ENCODE measurements at places on chromosomes 13 and 19.

DNA sequence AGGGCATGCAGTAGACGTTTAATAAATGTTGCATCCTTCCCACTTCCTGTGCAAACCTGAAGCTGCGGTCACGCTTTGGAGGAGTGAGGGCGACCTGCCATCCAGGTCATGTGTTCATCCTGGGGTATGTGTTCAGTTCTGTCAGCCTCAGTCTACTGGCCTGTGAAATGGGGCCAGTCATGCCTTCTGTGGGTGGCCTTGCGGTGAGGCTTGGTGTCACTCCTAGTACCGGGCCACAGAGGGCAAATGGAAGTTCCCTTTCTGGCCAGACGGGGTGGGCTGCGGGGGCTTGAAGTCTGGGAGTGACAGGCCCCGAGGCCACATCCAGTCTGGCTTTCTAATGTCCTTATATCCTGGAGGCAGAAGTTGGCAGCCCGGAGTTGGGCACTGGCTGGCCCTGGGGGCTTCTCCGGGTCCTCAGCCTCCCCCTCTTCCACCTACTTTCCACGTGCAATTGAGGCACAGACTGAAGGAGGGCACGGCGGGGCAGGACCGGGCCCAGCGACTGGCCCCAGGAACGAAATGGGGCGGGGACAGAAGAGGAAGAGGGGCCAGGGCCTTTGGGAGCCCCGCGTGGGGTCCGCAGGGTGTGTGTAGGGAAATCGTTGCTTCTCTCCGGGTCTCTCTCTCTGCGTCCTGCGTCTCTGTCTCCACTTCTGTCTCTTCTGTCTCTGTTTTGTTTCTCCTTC is 11.1 kb downstream of the PDE4A start:
- no peak for DNase-seq

- DNase-seq: no peak
These were observed at the start of gene HOOK2 for GRCh38 chr19:12774588-12775555. TSS of gene HOOK2 (minus strand) at chr19:12775552. CDS start at chr19:12775449, 103 bp downstream.

GRCh38 chr19:2426611-2427428 is 566 bp downstream of the TIMM13 start:
- peak; percentile 59 for DNase-seq

- DNase-seq: peak; percentile 19
These were observed 671.6 kb downstream of the PCDH9 start for GRCh38 chr13:66558506-66558905.

GRCh38 chr19:55836340-55836739 is at the start of gene NLRP4:
TSS of gene NLRP4 (plus strand) at chr19:55836540. CDS start at chr19:55852081, 15,541 bp downstream.
- DNase-seq: no peak

DNA sequence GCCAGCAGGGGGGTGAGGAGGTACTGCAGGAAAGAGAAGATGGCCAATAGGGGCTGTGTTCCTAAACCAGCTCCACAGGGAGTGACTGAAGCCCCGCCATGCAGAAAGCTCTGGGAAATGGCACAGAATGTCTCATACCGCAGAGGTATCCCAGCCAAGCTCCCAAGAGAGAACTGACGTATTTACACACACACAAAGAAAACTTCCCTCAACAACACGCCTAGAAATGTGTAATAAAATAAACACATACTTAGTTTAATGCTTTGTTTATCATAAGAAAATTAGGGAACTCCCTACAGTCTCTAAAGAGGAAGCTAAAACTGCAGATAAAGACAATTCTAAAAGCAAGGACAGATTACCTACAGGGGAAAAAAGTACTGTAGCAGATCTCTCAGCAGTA is 40.0 kb downstream of the ESD start:
- no peak for DNase-seq

GRCh38 chr19:5631567-5632240 is 8.8 kb downstream of the SAFB start:
- no peak for DNase-seq

GRCh38 chr19:7505682-7506384 is 10.1 kb upstream of the ZNF358 start:
- DNase-seq: no peak

DNA sequence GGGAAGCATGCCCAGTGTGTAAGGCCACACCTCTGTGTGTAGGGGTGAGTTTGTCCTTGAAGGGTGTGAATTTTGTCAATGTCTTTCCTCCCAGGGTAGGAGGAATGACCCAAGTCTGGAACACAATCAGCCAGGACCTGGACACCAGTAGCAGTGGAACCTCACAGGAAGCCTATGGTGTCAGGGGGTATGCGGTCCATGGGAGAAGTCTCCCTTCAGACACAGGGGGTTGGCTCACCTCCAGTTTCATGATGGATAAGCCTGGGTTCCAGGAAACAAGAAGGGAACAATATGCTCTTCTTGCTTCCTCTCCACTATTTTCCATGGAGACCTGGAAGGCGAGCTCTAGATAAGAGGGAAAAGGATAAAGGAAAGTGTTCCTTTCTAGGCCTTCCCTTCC is 23.9 kb downstream of the B3GLCT start:
- no peak for DNase-seq

DNA sequence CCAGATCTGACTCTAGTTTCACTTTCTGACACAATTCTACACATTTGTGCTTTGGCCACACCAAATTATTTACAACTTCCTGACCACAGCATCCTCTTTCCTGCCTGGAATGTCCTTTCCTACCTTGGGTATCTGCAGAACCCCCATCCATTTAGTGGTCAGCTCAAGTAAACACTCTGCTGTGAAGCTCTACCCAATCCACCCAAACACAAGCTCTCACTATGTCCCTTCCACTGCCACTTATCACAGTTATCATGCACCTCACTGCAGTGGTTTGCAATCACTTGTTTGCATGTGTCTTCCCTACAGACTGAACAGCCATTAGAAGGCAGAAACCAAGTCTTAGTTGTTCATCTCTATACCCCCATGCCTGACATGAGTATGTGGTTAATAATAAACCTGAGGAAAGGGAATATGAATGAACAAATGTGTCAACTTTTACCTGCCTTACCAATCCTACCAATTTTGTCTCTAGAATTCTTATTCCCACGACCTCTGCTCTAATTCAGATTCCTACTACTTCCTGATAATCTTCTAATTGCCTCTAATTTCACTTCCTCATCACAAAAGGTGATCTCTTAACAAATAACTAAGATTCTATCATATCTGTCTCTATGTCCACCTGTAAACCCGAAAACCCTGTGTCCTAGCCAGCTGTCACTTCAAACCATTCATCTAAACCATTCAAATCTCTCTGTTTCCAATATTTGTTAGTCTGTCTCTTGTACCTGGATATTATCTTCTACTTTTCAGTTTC is 25.1 kb downstream of the LNX2 start:
- DNase-seq: no peak

GRCh38 chr13:44063881-44064280 is 184.2 kb downstream of the LACC1 start:
- DNase-seq: no peak

GRCh38 chr13:109651854-109652253 is 134.5 kb downstream of the IRS2 start:
- DNase-seq: no peak

- no peak for DNase-seq
These were observed 450 bp downstream of the NDUFA11 start for GRCh38 chr19:5903056-5903623.

DNA sequence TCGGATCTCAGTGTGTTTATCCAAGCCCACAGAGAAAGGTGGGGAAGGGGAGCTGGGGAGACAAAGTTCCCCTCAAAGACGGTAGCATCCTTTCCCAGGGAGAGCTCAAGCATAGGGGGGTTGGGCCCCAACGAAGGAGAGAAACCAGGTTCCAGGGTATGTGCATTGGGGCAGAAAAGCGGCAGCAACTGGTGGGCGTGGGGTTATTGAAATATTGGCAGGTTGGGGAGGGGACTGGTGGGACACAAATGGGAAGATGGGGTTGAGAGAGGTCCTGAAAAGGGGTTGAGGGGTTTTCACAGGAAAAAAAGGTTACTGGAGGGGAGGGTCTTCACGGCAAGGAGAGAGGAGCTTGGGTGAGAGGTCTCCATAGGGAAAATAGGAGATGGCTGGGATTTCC is 1.0 kb downstream of the ASF1B start:
- no peak for DNase-seq

DNA sequence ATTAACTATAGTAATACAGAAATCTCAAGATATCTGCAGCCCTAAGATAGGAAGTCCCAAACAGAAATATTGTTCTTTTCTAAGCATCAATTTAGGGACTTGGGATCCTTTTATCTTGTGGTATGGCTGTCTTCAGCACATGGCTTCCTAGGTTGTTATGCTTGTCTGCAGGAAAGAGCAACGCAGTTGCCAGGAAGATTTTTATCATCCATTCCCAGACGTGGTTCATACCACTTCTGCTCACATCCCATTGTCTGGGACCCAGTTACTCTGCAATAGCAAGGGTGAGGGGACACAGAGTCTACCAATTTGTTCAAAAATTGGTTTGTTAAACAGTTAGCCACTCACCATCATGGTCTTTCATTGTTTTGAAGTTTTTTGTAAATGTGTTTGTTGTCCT is 85.6 kb upstream of the RXFP2 start:
- DNase-seq: no peak

DNA sequence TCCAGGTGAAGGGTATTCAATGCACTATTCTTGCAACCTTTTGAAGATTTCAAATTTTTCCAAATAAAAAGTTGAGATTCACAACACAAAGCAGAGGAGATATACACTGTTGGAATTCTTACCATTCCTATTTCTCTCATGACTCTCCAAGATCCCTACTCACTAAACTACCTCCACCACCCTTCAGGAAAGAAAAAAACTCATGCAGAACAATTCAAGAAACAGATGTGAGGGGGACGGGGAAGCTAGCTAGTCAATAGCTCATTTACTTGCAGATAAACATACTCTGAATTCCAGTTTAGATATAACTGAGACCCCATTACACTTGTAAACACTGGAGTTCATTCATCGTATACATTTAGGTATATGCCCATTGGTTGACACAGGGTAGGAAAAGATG is 90.0 kb upstream of the SERP2 start:
- no peak for DNase-seq

DNA sequence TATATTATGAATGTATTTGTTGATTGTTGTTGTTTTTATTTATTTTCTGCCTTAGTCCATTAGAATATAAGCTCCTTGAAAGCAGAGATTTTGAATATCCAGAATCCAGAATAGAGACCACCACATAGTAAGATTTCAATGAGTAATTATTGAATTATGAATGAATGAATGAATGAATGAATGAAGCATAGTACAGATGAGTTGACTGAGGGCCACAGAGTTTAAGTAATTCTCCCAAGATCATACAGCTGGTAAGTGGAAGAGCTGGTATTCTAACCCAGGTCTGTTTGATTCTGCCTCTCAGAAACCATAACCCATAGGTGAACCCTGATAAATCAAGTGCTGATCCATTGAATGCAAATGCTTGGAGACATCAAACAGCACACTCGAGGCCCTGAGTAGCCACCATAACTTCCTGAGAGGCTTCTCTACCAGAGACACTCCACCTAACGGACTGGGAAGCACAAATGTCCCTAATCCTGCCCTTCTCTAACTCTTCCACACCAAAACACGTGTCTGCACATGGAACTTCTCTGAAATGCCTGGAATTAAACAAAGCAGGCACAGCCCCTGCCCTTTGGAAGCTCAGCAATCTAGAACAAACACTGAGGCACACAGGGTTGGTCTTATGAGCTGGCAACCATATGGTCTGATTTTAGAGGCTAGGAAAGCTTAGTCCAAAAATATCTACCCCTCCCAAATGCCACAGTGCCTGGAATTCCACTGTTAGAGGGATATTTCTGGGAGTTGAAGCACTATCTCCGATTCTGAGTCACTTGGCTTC is 190.1 kb downstream of the FOXO1 start:
- DNase-seq: no peak

- peak; percentile 46 for DNase-seq
These were observed at the start of gene PLIN5 for GRCh38 chr19:4534836-4535658. TSS of gene PLIN5 (minus strand) at chr19:4535224. CDS start at chr19:4534074, 1,150 bp downstream.

- DNase-seq: no peak
These were observed 32.0 kb downstream of the MPHOSPH8 start for GRCh38 chr13:19665427-19665859.

- DNase-seq: no peak
These were observed 130.8 kb upstream of the MCF2L start for GRCh38 chr13:112838038-112838841.

- no peak for DNase-seq
These were observed 47.7 kb downstream of the GSX1 start for GRCh38 chr13:27839809-27840467.

DNA sequence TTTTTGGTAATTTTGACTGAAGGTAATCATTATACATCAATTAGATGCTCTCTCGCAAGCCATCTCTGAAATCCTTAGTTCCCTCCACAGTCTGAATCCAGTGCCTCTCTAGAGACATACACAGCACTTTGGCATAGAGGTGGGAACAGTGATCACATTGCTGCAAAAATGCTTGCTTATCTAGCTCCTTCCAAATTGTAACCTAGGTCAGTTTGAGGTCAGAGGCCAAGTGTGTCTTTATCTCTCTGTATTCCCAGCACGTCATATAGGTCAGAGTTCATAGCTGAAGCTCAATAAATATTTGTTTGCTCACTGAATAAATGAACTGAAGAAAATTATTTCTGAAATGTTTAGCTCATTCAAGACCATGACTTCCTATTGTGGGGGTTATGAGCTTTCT is 462.5 kb downstream of the DIAPH3 start:
- no peak for DNase-seq

- DNase-seq: no peak
These were observed 1.3 kb downstream of the UBL3 start for GRCh38 chr13:29849071-29849631.

- DNase-seq: no peak
These were observed 144.1 kb upstream of the TMTC4 start for GRCh38 chr13:100818711-100819110.

- no peak for DNase-seq
These were observed 246.3 kb downstream of the LACC1 start for GRCh38 chr13:44125943-44126469.

GRCh38 chr19:48183356-48183755 is 12.9 kb downstream of the ZSWIM9 start:
- DNase-seq: no peak

DNA sequence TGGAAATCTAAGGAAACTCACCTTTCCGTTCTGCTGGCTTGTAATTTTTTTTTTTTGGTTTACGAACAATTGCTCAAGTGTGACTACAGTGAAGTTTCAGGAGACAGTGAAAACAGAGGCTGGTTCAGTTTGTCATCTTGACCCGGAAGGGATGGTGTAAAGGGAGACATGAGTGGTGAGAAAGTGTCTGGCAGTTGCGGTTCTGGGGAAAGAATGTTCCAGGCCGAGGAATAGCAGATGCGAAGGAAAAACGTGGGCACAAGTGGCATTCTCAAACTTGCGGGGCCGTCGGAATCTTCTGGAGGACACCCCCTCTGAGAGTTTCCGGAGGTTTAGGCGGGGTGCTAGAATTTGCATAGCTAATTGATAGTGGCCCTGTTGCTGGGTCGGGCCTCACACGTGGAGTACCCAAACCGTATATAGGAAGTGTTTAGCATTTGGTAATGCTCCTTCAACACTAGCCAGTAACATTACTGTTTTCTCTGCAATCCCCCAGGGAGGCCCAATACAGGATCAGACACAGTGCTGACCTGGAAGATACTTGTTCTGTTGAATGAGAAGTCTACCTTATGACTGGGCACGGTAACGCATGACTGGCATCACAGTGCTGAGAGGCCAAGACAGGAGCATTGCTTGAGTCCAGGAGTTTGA is 2.8 kb upstream of the TNFSF9 start:
- DNase-seq: no peak

- no peak for DNase-seq
These were observed 168.3 kb upstream of the TSHZ3 start for GRCh38 chr19:31517224-31518180.

- DNase-seq: no peak
These were observed 13.0 kb downstream of the YIPF2 start for GRCh38 chr19:10915130-10916091.

Data from substantia nigra (tissue), 51 donors.